ENCODE measurements at places on chromosomes 2 and 18. TPM values are rescaled to one million over a fixed set of nuclear protein-coding genes. Genes with fewer than 3 reads are reported as not detected.

The MAL gene
- total RNA-seq: not detected

The ZNF804A gene
- 0.27 TPM for total RNA-seq

The SERPINB12 gene
- not detected for total RNA-seq

The SERPINB4 gene
- total RNA-seq: not detected

The POTEI gene
- 0.09 TPM for total RNA-seq

The PIKFYVE gene
- total RNA-seq: 26.3 TPM
